ENCODE measurements at places on chromosomes 2 and 18.

- H3K4me3 ChIP-seq: peak overlapping the region; percentile 7
- H3K27me3 ChIP-seq: no peaks in the 10 kb centered on the region
- DNase-seq: peak; percentile 83
- peaks cover 34% of the 10 kb centered on the region for H3K4me1 ChIP-seq
- H3K36me3 ChIP-seq: no peaks in the 10 kb centered on the region
Observed at GRCh38 chr2:2007551-2008501, 263.5 kb upstream of the PXDN start.

- no peak for DNase-seq
- H3K36me3 ChIP-seq: no peaks in the 10 kb centered on the region
- H3K4me3 ChIP-seq: no peak overlapping the region
- no peaks in the 10 kb centered on the region for H3K4me1 ChIP-seq
Observed at GRCh38 chr2:140835079-140835478, 1295.7 kb downstream of the LRP1B start.

DNA sequence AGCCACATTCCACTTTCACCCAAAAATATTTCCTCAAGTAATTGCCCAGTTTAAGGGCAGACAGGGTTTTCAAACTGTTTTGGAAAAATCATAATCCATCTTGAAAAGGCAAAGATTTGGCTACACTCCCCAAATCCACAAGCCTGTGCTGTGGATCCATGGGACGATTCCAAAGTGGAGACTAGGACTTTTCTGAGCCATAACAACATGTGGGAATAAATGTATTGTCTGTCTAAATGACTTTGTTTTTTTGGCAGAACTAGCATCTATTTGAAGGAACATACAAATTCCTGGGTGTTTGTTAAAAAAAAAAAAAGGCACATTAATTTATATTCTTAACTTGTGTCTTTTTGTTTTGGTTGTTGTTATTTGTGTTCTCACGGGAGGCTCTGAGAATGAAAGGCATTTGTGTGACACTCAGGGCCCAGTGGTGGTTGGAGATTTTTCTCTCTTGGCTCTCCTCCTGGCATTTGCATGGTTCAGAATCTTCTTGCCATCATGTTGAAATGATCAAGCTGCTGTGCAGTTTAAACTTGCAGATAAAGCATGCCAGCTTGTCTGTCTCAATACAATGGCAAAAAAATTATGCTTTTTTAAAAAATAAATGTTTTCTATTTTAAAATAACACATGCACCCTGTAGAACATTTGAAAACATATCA, 277.4 kb downstream of the EN1 start:
- H3K4me3 ChIP-seq: no peak overlapping the region
- no peak overlapping the region for H3K27ac ChIP-seq
- no peaks in the 10 kb centered on the region for H3K27me3 ChIP-seq
- H3K4me1 ChIP-seq: no peaks in the 10 kb centered on the region

DNA sequence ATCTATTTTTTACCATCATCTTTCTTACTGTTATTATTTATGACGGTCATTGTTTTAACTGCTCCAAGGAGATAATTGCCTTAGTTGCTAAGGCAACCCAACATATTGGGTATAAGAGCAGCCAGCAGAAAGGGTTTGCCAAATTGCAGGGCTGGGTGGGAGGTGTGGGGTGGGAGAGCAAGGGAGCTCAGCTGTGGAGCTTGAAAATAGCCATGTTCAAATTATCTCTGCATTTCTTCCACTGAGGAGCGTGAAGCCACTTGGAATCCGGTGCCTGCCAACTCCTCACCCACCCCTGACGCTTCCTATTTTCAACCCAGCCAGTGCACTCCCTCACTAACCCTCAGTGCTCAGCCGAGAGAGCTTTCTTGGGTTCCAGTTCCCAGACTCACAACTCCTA, 60.8 kb downstream of the SETBP1 start:
- H3K27me3 ChIP-seq: no peaks in the 10 kb centered on the region
- H3K4me1 ChIP-seq: peaks cover 25% of the 10 kb centered on the region
- no peak overlapping the region for H3K27ac ChIP-seq
- H3K36me3 ChIP-seq: no peaks in the 10 kb centered on the region
- DNase-seq: no peak
- no peak overlapping the region for H3K4me3 ChIP-seq

DNA sequence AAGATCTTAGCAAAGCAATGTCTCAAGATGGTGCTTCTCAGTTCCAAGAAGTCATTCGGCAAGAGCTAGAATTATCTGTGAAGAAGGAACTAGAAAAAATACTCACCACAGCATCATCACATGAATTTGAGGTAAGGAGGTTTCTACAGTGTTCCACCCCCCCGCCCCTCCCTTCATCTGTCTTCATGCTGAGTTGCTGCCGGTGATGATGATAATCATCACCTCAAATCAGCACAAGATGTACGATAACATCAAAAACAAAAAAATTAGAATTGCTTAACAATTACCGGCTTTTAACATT, 14.6 kb downstream of the UGP2 start:
- peaks cover 42% of the 10 kb centered on the region for H3K36me3 ChIP-seq
- H3K27ac ChIP-seq: peak overlapping the region; percentile 98
- no peak for DNase-seq
- H3K27me3 ChIP-seq: no peaks in the 10 kb centered on the region
- H3K4me1 ChIP-seq: peaks cover 50% of the 10 kb centered on the region
- H3K4me3 ChIP-seq: no peak overlapping the region

DNA sequence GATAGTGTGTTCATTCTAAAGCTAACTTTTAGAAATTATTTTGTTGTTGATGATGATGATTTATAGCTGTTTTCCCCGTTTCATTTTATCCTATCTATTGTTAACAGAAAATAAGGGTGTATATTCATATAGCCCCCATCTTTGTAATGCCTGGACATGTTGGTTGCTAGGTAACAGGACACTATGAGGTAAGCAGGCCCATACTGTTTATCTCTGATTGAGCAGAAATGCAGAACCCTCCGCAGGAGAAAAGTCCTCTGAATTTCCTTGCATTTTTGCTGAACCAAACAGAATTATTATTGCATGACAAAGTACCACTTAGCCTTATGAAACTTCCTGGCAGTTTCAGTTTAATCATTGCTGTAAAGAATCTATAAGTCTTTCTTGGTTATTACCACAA, 339.4 kb downstream of the DCC start:
- no peak overlapping the region for H3K27ac ChIP-seq
- peaks cover 17% of the 10 kb centered on the region for H3K4me1 ChIP-seq
- H3K4me3 ChIP-seq: no peak overlapping the region
- no peak for DNase-seq

All from GM23338 (cell line).